ENCODE measurements at places on chromosomes 16 and 17.

DNA sequence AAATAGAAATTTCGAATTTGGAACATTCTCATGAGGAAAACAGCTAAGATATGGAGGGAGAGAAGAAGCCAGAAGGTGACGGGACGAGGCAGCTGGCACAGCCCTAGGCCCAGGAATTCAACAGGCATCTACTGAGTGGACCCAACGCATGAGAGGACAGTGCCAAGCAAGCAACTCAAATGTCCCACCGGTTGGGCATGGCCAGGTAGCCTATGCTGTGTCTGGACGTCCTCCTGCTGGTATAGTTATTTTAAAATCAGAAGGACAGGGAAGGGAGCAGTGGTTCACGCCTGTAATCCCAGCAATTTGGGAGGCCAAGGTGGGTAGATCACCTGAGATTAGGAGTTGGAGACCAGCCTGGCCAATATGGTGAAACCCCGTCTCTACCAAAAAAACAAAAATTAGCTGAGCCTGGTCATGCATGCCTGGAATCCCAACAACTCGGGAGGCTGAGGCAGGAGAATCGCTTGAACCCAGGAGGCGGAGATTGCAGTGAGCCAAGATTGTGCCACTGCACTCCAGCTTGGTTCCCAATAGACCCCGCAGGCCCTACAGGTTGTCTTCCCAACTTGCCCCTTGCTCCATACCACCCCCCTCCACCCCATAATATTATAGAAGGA is 2.0 kb downstream of the GH1 start:
- DNase-seq: no peak

DNA sequence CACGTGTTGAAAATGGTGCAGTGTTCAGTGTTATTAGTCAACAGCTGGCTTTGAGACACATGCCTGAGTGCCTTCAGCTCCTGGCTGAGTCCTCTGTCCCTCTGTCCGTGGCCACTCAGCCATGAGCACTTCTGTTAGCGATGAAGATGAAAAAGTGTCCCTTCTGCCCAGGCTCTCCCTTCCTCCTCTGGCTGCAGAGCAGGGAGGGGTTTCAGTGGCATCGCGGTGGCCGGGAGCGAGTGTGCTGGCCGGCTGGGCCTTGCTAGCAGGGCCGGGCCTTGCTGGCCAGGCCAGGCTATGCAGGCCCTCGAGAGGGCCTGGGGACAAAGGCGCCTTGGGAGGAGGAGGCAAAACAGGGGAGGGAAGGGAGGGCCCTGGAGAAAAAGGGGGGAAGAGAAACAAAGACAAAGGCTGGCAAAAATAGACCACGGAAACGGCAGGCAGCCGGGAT is 47.7 kb downstream of the CMIP start:
- DNase-seq: no peak

- DNase-seq: no peak
Measured at GRCh38 chr17:42573095-42573494, 4.4 kb downstream of the PSMC3IP start.

DNA sequence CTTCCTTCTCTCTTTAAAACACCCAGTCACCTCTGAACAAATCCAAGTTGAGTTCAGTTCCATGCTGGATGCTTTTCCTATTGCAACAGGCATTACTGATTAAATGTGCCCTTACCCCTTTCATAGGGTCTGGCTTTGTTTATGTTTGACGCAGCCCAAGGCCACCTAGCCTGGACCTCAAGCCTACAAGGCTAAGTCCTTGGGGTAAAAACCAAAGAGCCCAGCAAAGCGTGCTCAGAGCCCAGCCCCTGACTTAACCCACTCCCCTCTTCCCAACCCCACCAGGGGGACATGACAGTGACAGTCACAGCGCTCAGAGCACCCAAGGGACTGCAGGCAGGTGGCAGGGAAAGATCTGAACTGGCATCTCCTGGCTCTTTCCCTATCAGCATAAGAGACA is 200.6 kb downstream of the XYLT1 start:
- no peak for DNase-seq

DNA sequence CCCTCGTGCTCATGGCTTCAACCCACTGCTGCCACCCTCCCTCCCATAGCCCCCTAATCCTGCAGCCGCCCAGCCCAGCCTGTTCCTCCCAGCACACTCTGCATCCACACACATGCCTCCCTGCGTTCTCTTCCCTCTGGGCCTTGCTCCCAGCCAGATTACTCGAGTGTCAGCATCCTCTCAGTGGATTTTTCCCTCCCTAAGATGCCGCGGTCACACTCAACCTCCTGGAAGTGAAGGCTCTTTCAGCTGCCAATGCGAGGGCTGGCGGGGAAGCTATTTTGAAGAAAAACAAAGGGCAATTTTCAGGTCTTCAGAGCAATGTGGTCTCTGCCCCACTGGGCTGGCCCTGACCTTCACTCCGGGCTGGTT is 23.2 kb upstream of the CACNG5 start:
- DNase-seq: no peak

GRCh38 chr17:21522755-21523336 is 146.7 kb downstream of the KCNJ12 start:
- no peak for DNase-seq

DNA sequence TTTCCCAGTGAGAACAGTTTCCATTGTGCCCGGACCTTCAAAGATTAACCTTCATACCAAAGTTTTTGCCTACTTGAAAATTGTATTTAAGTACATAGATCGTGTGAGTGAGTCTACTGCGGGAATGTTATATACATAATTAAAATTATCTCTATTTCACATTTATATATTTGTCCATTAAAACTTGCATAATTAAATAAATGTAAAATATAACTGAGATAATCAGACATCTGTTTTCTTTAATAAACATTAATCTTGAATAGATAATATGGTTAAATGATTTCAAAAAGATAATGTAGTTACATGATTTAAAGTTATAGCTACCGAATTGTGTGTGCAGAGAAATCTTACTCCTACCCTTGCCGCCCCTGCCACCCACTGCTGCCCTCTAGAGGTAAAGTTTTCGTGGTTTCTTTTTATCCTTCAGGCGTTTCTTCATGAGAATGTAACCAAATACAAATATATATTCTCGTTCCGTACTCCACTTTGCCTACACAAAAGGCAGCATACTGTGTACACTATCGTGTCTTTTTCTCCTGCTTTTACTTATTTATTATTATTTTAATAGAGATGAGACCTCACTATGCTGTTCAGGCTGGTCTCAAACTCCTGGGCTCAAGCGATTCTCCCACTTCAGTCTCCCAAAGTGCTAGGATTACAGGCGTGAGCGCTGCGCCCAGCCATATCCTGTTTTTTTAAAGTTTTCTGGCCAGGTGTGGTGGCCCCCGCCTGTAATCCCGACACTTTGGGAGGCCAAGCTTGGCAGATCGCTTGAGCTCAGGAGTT is 35.6 kb downstream of the RPA1 start:
- DNase-seq: no peak

DNA sequence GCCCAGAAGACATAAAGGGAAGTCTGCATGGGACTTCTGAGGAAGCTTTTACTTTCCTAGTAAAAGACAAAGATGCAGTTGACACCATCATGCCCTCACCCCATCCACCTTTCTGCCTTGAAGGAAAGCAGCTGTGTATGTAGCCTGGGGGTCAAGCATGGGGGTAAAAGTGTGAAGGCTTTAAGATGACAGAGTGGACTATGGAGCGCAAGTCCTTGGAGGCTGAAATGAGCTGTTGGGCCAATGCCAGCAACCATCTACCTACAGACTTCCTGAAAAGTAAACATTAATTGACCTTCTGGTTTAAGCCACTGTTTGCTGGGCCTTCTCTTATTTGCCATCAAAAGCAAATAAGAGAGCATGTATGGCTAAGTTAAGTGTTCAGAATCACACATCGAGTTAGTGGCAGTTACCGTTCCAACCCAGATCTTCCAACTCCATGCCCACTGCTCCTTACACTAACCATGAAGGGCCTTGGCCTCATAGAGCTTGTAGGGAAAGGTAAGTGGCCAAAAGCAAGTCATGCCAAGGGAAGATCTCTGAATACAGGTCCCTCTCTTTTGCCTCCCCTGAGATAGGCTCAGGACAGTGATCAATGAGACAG is 30.0 kb downstream of the SLC13A5 start:
- no peak for DNase-seq

- DNase-seq: no peak
Measured at GRCh38 chr16:19068237-19068815, 912 bp downstream of the COQ7 start.
